ENCODE measurements at places on chromosomes 1 and 21.

DNA sequence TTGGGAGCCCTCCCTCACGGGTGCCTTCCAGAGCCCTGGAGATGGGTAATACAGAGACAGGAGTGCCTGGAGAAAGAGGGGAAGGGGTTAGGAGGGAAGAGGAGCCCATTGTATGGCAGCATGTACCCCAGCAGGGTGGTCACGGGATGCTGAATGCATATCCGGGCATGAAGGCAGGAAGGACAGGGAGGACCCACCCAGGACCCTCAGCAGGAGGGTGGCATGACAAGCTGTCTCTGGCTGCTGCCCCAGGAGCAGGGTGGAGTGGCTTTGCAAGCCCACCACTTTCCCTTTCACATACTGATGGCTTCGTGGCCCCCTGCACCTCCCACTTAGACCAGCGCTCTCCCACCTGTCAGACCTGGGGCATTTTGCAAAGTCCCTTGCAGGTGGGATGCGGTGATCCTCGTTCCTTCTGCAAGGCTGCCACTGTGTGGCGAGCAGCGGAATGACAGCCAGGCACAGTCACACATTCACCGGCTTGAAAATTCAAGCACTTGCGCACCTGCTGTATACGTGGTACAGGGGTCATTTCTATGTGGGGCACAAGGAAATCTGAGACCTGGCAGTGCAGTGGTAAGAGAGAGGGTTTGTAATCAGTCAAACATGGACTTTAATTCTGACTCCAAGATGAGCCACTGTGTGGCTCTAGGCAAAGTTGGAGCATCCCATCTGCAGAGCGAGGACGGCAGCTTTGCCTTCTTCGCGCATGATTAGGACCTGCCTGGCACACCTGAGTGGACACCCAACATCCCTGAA lies 53.2 kb upstream of the TMEM51 start:
- DNase-seq: peak; percentile 25

DNA sequence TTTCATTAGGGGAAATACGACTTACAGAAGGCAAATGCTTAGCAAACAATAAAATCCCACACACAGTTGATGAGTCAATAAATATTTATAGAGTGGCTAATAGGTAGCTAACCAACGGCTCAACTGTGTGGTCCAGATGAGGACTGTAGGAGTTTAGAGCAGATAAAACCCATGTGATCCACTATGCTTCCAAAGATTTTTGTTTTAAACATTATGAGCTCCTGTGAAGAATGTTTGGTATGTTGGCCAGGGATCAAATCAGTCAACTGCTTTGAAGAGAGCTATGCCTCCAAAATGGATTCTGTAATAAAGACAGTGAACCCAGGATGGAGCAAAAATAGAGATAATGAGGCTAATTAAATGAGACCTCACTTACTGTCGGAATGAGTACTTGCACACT lies 72.3 kb upstream of the COL11A1 start:
- no peak for DNase-seq

DNA sequence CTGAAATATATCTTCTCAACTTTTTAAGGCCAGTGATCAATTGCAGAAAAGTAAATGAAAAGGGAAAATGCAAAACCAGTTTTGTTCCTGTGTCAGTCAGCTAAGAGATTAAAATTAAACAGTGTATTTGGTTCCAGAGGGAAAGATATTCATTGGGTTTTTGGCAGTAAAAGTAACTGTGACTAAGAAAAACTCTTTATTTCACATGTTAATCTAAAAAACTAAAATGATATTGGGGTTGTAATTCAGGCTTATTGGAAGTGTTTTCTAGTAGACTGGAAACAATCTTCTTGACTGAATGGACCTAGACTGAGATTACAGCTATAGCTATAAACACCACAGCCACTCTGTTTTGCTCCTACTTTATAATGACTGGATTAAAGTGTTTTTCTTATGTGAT lies 413.9 kb downstream of the ADGRL2 start:
- DNase-seq: no peak

DNA sequence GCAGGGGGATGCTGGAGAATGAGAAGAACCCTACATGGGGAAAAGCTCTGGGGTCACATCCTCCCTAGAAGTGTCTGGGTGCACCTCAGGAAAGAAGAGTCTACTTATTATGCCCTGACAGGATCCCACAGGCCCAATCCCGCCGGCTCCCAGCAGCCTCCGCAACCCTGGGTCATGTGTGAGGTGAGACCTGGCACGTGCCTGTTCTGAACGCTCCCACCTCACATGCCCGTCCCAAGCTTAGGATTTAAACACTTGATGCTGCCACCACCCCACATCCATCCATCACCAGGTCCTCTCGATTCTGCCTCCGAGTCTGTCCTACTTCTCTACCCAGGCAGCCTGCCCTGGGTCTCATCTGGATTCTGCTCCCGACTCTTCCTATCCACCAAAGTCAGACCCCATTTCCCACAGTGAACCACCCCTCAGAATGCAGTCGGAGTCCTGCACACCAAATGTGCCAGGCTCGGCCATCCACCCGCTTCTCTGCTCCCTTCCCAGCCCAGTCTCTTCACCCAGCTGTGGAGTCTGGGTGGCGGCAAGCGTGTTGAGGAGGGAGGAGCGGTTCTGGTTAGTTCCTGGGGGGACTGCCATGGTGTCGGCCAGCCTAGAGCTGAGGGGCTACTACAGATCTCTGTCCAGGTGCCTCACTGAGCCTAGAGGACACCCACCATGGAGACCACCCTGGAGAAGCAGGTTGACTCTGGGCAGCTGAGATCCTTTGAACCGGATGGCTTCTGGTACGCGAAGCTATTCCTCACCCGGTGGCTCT lies 23.9 kb downstream of the SLC2A1 start:
- DNase-seq: no peak

GRCh38 chr1:218259800-218260199 lies 25.3 kb upstream of the RRP15 start:
- DNase-seq: no peak

GRCh38 chr1:47774986-47775834 lies 222.0 kb downstream of the TRABD2B start:
- no peak for DNase-seq

- DNase-seq: peak; percentile 46
Observed at GRCh38 chr1:40774266-40774998, 9.2 kb upstream of the KCNQ4 start.

Data from stimulated activated CD8-positive, alpha-beta memory T cell treated with anti-CD3 and anti-CD28 coated beads, Interleukin-4, amount 100 ng/mL, for 24 hours (primary cell).